Iris pigment epithelial cell (primary cell): ENCODE measurements at places on chromosomes 11 and 22.

DNA sequence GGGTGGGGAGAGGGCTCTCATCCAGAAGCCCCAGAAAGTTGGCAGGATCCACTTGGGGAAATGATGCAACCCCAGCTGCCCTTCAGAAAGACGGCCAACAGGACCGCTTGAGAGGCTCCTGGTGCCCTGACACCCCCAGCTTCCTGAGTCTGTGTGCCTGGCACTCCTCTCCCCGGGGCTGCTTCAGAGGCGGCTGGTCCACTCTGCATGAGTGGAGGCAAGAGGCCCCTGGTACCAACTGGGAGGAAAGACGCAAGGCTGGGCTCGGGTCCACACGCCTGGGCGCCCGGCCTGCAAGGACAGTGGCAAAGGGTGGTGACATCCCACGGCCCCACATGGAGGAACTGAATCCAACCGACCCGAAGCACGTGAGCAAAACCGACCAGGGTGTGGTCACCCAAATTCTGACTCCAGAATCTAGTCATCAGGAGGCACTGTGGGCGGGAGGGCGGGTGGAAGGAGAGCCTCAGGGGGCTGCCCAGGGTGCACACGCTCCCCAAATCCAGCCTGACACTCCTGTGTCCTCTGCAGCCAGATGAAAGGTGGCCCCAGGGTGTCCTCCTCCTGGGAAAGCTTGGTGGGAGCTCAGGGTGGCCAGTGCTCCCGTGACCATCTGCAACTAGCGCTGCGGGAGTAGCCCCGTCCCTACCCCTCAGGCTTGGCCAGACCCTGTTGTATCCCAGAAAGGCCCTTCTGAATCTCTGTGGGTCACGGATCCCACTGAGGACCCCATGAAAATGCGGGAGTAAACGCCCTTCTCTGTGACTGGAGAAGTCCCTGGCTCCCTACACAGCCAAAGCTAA is 3.7 kb downstream of the RNH1 start:
- peak; percentile 52 for DNase-seq

GRCh38 chr11:122883646-122883979 is 1.1 kb downstream of the JHY start:
- peak; percentile 83 for DNase-seq

GRCh38 chr22:20275836-20276235 is 7.7 kb upstream of the RTN4R start:
- no peak for DNase-seq

DNA sequence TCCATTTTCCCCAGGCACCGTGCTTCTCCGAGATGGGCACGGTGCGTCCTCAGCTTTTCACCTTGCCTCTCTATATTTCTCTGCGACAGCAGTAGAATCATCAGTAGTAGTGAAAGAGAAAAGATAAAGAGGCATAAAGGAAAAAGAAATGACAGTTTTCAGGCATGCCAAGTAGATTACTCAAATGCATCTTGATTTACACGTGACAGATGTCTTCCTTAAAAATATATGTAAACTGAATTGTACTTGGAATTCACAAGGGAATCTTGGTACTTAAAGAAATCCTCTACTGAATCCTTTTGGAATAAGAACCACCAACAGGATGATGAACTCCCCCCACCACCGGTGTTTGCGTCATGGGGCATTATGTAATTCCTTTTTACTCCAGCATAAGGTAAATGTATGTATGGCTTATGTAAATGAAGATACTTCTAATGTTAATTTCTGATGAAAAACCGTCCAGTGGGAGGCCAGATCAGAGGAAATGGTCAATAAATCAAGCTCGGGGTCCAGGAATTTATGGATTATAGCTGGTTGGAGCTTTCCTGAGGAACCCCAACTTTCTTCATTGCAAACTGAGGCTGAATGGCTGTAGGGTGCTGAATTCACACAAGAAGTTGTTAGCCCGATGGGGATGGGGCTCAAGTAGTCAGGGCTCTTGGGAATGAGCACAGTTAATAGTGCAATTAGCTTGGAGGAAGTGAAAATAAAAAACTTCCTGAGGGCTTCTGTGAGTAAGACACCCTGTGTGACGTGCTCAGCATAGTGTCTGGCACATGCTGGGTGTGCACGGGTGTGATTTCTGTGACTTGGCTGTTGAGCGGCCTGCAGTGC is 630.4 kb downstream of the OPCML start:
- DNase-seq, result no peak
